ENCODE measurements at places on chromosomes 6 and 20. TPM values are rescaled to one million over a fixed set of nuclear protein-coding genes. Genes with fewer than 3 reads are reported as not detected.

Gene KCNG1
- 13.0 TPM for total RNA-seq

DNA sequence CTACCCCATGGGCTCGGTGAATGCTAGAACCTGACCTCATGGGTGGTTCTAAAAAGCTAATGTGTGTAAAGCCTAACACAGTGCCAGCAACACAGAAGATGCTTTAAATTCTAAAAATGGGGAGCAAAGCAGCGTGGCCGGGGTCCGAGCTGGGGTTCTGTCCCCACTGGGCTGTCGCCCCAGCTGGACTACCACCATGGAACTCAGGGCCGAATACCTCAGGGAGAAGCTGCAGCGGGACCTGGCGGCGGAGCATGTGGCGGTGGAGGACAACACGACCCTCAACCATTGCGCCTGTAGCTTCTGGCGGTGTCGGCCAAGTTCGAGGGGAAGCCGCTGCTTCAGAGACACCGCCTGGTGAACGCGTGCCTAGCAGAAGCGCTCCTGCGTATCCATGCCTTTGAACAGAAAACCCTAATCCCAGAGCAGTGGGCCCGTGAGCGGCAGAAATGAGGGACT is 8.4 kb downstream of the SOX4 start:
- peaks cover 12% of the 10 kb centered on the region for H3K36me3 ChIP-seq
- peak overlapping the region; percentile 36 for H3K27ac ChIP-seq
- no peak overlapping the region for H3K4me3 ChIP-seq
- H3K4me1 ChIP-seq = peaks cover 26% of the 10 kb centered on the region

Gene MDFI
- total RNA-seq = 62.6 TPM

DNA sequence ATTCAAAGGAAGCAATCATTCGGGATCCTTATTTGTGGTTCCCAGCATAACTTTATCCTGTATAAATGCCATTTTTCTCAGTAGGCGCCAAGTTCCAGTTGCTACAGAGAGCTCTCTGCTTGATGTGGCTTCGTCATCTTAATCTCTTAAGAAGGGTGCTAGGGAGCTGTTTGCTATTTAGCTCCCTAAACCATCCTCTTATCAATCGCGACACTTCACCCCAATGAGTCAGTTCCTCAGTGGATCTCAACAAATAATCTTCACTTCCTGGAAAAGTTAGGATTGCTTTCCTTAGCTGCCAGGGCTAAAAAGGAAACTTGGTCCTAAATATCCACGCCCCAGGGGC is 1.3 kb upstream of the NKAIN2 start:
- peaks cover 34% of the 10 kb centered on the region for H3K4me1 ChIP-seq
- H3K27ac ChIP-seq = no peak overlapping the region
- H3K27me3 ChIP-seq = peaks cover 13% of the 10 kb centered on the region

Gene HLA-DOA
- total RNA-seq = not detected

GRCh38 chr20:2911200-2911599 is 37.9 kb downstream of the PTPRA start:
- no peak overlapping the region for H3K4me3 ChIP-seq
- no peak overlapping the region for H3K27ac ChIP-seq
- no peaks in the 10 kb centered on the region for H3K36me3 ChIP-seq
- H3K4me1 ChIP-seq = peaks cover 9% of the 10 kb centered on the region

DNA sequence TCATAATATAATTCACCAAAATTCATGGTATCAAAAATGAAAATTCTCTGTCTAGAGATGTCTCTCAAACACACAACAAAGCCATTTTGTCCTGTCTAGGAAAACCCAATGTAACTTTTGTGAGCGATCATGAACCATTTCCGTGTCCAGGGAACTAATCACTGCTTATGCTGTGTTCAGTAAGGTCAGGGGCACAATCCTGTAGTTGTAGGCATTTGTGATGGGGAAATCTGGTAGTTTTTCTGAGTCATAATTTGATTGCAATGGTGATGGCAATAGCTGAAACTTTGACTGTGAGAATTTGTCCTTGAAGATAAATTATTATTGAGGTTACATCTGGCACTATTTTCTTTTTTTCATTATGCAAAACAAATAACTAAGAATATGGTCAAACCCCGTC is 21.0 kb upstream of the GCLC start:
- peaks cover 2% of the 10 kb centered on the region for H3K36me3 ChIP-seq
- peaks cover 22% of the 10 kb centered on the region for H3K27me3 ChIP-seq
- no peak overlapping the region for H3K4me3 ChIP-seq
- no peak for DNase-seq

DNA sequence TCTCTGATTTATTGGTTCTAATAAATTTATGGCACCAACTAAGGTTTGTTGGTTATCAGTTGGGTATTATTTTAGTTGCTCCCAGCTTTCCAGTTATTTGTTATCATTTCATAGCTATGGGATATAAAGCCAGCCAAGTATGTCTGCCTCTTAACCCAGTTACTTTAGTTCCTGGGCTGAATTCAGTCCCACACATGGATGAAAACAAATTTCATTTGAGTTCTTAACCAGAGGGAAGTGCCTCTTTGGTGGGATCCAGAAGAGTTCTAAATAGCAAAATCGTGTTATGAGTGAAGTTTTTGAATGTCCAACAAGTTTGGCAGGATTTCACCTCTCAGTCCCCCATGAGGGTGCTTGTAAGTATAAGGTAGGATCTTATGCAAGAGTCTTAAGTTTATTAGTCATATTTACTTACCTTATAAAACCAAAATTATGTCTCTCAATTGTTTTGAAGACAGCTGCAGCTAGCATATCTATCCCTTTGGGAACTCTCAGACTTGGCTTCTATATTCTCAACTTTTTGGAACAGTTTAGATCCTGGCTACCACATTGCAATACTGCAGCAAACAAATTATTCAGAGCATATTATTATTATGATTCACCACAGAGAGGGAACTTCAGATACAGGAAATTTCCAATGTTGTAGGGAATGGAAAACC is 683.6 kb downstream of the BCKDHB start:
- H3K27me3 ChIP-seq = no peaks in the 10 kb centered on the region
- H3K4me3 ChIP-seq = no peak overlapping the region
- H3K27ac ChIP-seq = no peak overlapping the region
- DNase-seq = no peak
- no peaks in the 10 kb centered on the region for H3K36me3 ChIP-seq

Gene XKR7
- not detected for total RNA-seq

GRCh38 chr6:73123632-73124329 is 101.5 kb downstream of the KHDC1L start:
- H3K27ac ChIP-seq = no peak overlapping the region
- no peaks in the 10 kb centered on the region for H3K36me3 ChIP-seq
- no peak for DNase-seq
- no peaks in the 10 kb centered on the region for H3K4me1 ChIP-seq
- H3K27me3 ChIP-seq = peaks cover 5% of the 10 kb centered on the region

DNA sequence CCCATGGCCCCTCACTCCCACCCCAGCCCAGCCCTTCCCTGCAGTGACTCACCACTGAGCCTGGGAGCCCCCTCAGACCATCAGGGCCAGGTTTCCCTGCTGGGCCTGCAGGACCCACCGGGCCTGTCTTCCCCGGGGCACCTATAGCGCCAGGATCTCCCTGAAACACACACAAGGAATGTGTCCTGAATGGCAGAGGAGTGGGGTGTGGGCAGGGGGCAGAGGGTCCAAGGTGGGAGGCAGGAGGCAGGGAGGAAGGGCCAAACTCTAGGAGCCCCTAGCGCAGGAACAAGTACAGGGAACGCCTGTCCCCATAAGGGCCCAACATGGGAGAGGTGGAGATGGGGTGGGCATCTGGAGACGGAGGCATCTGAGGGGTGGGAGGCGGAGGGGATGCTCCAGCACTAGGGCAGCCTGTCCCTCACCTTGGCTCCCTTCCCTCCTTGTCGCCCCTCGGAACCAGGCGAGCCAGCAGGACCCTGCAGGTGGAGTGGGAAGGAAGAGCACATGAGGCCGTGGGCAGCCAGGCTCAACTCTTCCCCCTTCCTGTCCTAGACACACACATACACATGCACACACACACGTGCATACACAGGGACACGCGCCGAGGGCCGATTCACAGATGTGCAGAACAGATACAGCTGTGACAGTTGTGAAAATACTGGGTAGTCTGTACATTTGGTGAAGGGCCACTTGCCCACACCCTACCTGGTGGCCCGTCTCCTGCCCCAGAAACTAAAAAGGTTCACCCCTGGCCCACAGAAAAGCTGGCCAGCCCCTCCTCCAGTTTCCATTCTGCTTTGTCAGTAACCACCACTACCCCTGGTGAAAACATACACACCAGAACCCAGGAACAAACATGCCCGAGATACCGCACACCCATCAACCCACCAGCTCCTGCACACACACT is 24.6 kb downstream of the COL11A2 start:
- H3K4me1 ChIP-seq = no peaks in the 10 kb centered on the region
- no peak overlapping the region for H3K4me3 ChIP-seq
- no peak overlapping the region for H3K27ac ChIP-seq
- no peak for DNase-seq

DNA sequence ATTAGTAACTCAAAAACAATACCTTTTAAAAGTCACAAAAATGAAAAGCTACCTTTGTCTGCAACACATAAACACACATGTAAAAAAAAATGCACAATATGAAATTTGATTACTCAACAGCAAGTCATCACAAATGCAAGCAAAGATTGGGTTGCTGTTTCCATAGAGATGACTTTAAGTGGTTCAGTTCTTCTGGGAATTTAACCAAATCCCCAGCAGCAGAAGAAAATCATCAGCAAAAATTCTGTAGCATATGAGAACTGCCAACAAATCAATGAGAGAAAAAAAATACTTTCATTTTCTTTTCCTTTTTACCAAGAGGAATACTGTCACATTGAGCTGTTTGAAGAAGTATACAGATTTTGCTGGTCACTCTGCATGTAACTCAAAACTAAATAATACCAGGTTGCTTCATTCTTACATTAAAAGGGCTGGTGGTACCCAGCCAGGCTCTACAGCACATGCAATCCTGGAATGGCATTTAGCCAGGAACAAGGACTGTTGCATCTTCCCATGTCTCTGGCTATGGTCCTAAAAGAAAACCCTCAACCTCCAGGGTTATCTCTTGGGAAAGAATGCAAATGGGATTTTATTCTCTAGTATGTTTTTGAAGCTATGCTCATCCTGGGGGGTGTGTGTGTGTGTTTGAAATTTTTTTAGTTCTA is 158.3 kb downstream of the OPRM1 start:
- DNase-seq = no peak
- no peak overlapping the region for H3K4me3 ChIP-seq
- no peaks in the 10 kb centered on the region for H3K27me3 ChIP-seq
- peaks cover 4% of the 10 kb centered on the region for H3K4me1 ChIP-seq

- peaks cover 46% of the 10 kb centered on the region for H3K4me1 ChIP-seq
- no peak for DNase-seq
- no peak overlapping the region for H3K4me3 ChIP-seq
These were observed 540.7 kb upstream of the BTBD3 start for GRCh38 chr20:11376998-11377397.

Gene SDCBP2
- 2.3 TPM for total RNA-seq

DNA sequence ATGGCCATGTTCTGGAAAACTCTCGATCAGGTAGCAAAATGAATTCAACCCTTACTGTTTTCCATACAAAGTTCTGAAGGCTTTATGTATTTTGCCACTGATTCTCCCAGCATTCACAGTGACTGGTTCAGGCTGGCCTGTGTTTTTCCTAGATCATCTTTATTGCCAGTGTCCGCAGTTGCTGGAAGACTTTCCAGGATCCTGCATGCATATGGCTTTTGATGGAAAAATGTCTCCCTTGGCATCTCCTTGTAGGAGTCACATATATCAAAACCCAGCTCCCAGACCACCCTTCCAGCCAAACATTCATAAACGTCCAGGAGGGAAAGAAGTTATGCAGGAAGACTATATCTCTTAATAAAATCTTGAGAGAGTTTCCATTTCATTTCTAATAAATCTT is 588.8 kb downstream of the MAFB start:
- no peak overlapping the region for H3K4me3 ChIP-seq
- H3K36me3 ChIP-seq = no peaks in the 10 kb centered on the region
- H3K27me3 ChIP-seq = peaks cover 16% of the 10 kb centered on the region

DNA sequence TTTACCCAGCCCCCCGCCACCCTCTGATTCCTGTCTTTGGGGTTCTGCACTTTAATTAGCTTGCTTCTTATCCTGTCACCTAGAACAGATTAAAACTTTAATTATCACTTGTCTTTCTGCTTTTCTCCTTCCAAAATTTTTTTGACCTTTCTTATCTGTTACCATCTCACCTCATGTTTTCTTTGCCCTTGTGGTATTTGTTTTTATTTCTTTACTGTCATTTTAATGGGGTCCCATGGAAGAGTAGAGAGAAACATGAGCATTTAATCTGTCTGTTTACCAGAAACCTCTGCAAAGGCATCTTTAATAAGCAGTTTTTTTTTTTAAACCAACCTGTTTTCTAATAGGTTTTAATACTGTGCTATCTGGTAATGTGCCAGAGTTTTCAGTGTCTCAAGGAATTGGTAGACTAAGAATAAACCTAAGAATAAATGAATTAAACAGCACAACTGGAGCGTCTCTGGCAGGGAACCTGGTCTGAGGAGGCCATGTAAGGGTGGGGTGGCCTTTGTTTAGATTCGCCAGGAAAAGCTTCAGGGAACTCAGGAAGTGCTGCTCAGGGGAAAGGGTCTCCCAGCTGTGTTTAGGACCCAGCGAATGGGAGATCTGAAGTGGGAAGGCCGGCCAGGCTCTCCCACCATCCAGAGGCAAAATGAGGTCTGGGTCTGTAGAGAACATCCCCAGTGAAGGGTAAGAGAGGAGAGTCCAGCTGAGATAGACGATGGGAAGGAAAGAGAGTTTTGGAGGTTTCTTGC is 69.8 kb downstream of the ARID1B start:
- H3K36me3 ChIP-seq = no peaks in the 10 kb centered on the region
- H3K27ac ChIP-seq = peak overlapping the region; percentile 55
- no peaks in the 10 kb centered on the region for H3K27me3 ChIP-seq
- peaks cover 86% of the 10 kb centered on the region for H3K4me1 ChIP-seq

Gene RUNX2
- total RNA-seq = 14.0 TPM

- H3K36me3 ChIP-seq = no peaks in the 10 kb centered on the region
- DNase-seq = no peak
- H3K4me1 ChIP-seq = peaks cover 22% of the 10 kb centered on the region
- H3K27me3 ChIP-seq = peaks cover 12% of the 10 kb centered on the region
- no peak overlapping the region for H3K4me3 ChIP-seq
- peak overlapping the region; percentile 74 for H3K27ac ChIP-seq
These were observed 55.8 kb upstream of the SMOC2 start for GRCh38 chr6:168385037-168385759.

DNA sequence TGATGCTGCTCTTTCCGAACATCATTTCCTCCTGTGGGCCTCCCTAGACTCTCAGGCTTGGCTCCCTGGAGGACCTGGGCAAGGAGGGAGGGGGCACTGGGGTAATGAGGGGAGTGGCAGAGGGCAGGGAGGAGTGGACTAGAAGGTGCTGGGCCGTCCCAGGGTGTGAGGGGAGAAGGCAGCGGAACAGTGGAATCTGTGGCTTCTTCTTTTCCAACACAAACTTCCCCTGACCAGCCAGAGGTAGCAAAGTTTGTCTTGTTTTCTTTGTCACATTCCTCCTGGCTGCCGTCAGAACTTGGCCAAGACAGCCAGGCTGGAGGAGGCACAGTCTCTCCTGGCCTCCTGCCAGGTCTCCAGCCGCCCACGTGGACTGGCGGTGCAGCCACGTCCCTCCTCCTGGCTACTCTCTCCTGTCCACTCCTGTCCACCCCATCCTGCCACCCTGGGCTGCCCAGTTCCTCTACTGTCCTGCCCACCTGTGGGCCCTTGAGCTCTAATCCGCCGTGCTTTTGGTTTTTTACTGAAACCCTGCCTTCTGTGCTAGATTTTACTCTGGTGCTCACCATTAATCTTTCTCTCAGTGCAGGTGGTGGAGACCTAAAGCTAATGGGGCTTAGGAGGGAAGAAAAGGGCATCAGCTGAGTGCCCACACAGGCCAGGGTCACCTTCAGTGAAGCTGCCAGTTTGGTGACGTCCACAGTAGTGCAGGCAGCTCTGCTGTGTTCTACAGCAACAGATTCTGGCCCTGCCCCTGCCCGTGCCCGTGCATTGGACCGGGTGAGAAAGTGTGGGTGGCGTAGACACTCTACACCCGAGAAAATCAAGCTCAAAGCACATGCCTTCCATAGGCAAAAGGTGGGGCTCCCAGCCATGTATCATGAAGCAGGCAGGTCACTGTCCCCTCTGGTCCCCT is 2.8 kb upstream of the CDSN start:
- no peaks in the 10 kb centered on the region for H3K36me3 ChIP-seq
- H3K4me1 ChIP-seq = peaks cover 51% of the 10 kb centered on the region
- H3K27me3 ChIP-seq = peaks cover 3% of the 10 kb centered on the region
- peak overlapping the region; percentile 94 for H3K27ac ChIP-seq
